ENCODE measurements at places on chromosomes 4 and X.

GRCh38 chr4:15882675-15883086 lies 55.9 kb downstream of the FGFBP1 start:
- DNase-seq: peak; percentile 84

DNA sequence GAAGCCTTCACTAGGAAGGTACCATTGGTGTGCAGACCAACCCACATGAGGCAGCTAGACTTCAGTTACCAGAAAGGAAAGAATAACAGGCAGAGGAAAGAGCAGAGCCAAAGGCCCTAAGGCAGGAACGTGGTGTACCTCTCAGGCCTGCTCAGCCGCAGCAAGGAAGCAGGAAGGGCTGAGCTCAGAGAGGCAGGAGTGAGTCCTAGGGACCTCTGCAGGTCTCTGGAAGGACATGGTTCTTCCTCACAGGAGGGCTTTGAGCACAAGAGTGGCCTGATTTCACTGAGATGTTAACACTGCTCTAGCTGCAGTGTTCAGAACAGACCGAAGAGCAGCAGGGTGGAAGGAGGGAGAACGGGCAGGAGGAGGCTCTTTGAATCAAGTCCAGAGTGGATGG lies 124.6 kb downstream of the DCHS2 start:
- peak; percentile 13 for DNase-seq

- no peak for DNase-seq
Measured at GRCh38 chrX:147978931-147979330, 2.2 kb upstream of the FMR1NB start.

GRCh38 chr4:176044589-176044951 lies 21.1 kb upstream of the WDR17 start:
- no peak for DNase-seq

- peak; percentile 27 for DNase-seq
Measured at GRCh38 chr4:13599159-13599558, 28.4 kb downstream of the BOD1L1 start.

DNA sequence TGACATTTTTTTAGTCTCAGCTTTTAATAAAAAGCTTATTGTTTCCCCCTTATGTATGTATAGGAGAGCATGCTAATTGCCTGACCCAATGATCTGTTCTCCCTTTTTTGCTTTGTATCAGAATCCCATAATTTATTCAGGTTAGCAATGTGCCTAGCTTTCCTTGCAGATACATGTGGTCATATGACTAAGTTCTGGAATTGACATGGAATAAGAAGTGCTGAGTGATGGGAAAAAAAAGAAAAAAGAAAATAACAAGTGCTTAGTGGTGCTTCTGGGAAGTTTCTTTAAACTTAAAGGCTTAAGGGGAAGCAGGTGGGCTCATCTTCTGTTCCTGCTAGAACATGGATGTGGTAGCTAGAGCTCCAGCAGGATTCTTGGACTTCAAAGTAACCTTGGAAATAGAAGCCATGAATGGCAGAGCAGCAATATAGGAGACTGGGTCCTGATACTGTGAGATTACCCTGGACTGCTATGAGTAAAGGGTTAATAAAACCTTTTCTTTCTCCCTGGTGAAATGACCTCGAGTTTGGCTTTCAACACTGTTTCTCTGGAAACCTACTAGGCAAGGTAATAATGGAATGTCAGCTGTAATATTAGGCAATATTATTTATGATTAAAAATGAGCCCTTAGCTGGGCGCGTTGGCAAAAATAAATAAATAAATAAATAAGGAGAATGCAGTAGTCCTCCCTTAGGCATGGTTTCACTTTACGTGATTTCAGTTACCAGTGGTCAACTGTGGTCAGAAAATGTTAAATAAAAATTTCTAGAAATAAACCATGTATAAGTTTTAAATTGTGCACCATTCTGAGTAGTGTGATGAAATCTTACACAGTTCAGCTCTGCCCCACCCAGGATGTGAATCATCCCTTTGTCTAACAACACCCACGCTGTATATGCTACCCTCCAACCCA lies 16.7 kb upstream of the RBM41 start:
- DNase-seq: no peak

- peak; percentile 69 for DNase-seq
Measured at GRCh38 chrX:107561468-107562215, 66.7 kb upstream of the PRPS1 start.

DNA sequence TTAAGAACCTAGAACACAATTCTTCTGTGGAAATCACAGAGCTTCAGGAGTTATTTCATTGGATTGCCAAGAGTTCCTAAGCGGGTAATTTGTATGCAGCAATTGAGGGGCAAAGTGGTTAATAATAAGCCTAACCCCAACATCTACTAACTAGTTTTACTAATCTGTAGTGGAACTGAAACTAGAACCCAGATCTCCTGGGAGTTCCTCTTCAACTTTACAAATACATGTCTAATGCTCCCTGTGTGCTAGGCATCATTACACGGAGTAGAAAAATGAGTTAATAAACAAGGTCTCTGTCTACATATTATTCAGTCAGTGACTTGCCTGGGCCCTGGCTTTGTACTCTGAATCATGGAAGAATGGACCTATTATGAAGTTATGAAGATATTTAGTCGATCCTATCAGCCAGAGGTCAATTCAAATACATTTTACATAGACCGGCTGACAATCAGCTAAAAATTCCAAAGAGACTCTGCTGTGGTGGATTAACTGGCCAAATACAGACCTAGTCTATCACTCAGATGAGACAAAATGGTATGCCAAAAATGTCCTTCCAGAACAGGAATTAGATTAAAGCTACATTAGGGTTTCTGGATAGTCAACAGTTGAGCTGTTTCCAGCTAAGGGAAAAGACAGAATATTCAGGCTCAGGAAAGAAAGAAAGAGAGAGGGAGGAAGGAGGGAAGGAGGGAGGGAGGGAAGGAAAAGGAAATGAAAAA lies 326.0 kb downstream of the FBXW7 start:
- DNase-seq: no peak

DNA sequence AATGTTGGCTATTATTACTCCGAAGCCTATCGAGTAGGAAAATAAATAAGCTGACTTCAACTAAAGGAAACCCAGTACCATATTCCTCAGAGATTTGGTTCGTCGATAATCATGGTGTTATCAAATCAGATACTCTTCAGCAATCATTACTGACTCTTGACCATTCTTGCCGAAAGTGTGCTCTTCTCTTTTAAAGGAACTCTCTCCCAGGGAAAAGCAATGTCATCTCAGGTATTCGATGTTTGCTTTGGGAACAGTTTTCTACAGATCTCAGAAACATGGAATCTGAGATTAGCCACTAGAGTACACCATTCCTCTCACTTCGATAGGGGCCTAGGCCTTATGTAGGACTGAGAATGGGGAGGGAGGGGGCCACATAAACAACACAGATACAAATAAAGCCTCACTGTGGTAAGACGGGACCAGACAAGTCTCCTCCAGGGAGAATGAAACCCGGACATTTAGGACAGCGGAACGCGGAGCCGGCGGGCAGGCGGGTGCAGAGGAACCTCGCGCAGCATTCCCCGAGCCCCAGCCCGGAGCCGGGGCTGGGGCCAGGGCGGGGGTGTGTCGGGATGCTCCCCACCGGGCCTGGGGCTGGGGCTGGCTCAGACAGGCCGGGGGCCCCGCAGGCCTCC lies 581 bp downstream of the DNAJB14 start:
- no peak for DNase-seq

- peak; percentile 82 for DNase-seq
Measured at GRCh38 chr4:186725469-186726425, 2.1 kb upstream of the FAT1 start.

- no peak for DNase-seq
Measured at GRCh38 chr4:86141161-86141560, 218.7 kb downstream of the MAPK10 start.
